ENCODE measurements at places on chromosomes 12 and 14. TPM values are rescaled to one million over a fixed set of nuclear protein-coding genes. Genes with fewer than 3 reads are reported as not detected.

DNA sequence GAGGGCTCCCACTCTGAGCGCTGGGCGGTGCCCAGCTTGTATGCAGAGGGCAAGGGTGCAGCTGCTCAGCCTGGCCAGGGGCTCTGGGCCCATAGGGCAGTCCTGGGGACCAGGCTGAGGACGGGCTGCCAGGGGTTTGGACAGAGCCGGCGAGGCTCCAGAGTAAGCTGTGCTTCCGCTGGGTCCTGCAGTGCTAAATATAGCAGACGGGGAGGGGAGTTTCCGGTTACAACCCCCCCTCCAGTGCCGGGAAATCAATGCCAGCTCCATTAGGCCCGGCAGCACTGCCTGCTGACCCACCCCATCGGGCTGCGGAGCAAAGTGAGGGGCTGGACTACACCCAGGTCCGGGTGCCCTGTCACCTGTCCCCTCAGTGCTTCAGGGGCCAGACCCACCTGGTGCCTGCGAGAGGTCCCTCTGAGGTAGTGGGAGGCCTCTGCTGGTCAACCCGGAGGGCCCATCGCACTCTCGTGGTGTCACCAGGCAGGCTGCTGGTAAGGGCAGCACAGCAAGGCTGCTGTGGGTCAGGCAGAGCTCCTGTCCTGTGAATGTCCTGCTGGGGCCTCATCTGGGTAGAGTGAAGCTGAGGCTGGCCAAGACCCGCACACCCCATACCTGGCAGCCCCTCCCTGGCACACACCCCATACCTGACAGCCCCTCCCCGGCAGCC is 2.6 kb upstream of the JAG2 start:
- H3K4me1 ChIP-seq: peaks cover 4% of the 10 kb centered on the region
- peaks cover 20% of the 10 kb centered on the region for H3K27me3 ChIP-seq
- H3K27ac ChIP-seq: no peak overlapping the region
- H3K36me3 ChIP-seq: no peaks in the 10 kb centered on the region

GRCh38 chr12:123269395-123269892 is 2.2 kb downstream of the CDK2AP1 start:
- peak overlapping the region; percentile 92 for H3K27ac ChIP-seq
- no peaks in the 10 kb centered on the region for H3K27me3 ChIP-seq
- peak overlapping the region; percentile 82 for H3K4me3 ChIP-seq
- H3K36me3 ChIP-seq: peaks cover 21% of the 10 kb centered on the region

DNA sequence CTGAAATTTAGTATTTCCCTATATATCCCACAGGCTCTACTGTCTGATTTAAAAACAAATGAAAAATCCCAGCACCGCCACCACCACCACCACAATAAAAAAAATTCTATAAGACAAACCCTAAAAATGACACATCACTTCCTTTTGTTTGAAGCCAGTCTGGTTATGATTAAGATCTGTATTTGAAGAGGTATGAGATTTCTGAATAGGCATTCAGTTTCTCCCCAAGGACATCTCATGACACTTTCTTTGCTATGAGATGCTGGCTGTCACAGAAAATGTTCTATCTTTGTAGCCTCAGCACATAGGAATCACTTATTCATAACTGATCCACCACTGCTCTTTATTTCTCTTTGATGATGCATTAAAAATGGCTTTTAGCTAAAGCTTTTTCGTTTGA is 1071.0 kb downstream of the SLC6A15 start:
- H3K4me1 ChIP-seq: no peaks in the 10 kb centered on the region
- H3K27me3 ChIP-seq: no peaks in the 10 kb centered on the region
- no peak overlapping the region for H3K4me3 ChIP-seq
- H3K36me3 ChIP-seq: no peaks in the 10 kb centered on the region
- DNase-seq: peak; percentile 45

DNA sequence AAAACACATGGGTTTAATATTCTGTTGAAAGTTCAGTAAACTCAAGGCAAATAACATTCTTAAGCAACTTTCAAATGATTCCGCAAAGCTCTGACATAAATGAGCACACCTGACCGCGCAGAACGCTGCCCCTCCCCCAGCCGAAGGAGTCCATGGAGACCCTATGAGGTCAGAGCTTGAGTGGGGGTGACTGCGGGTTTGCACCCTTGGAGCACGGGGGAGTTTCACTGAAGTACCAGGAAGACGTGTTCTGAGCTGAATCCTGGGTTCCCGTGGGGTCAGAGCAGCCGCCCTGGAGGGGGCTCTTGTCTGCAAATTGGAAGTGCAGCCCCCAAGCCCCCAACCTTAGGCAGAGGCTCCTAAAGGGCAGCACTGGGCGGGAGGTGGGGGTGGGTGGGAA is 324.1 kb upstream of the SFSWAP start:
- no peak overlapping the region for H3K4me3 ChIP-seq
- H3K27me3 ChIP-seq: no peaks in the 10 kb centered on the region
- no peak overlapping the region for H3K27ac ChIP-seq
- no peaks in the 10 kb centered on the region for H3K4me1 ChIP-seq
- DNase-seq: no peak
- H3K36me3 ChIP-seq: no peaks in the 10 kb centered on the region

DNA sequence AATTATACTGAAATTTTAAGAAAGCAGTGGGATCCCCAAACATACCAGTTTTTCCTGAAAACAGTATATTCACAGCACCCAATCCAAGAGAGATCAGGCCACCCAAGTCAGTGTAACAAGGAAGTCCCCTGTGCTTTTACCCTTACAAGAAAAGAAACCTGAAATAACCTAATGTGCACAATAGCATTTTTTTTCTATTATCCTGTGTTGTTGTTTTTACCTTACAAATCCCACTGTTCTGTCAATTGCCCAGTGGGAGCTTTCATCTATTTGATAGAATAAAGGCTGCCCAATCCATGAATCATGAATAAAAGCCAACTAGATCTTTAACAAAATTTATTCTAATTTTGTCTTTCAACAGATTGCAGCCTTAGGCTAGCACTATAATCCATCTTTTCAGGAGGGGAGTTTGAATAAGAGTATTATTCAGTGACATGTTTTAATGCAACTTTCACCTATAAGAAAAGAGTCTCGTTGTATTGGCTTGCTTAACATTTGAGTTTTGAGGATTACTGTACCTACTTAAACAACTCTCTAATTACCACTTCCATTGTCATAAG is 457.4 kb downstream of the TRHDE start:
- DNase-seq: no peak
- no peaks in the 10 kb centered on the region for H3K27me3 ChIP-seq
- no peak overlapping the region for H3K4me3 ChIP-seq
- H3K4me1 ChIP-seq: no peaks in the 10 kb centered on the region

GRCh38 chr12:101608301-101609133 is 13.7 kb downstream of the MYBPC1 start:
- no peak overlapping the region for H3K4me3 ChIP-seq
- no peaks in the 10 kb centered on the region for H3K36me3 ChIP-seq
- no peak overlapping the region for H3K27ac ChIP-seq
- no peaks in the 10 kb centered on the region for H3K27me3 ChIP-seq
- no peaks in the 10 kb centered on the region for H3K4me1 ChIP-seq

GRCh38 chr14:31419967-31420318 is 407 bp downstream of the HEATR5A start:
- peak; percentile 52 for DNase-seq
- H3K4me3 ChIP-seq: peak overlapping the region; percentile 100
- H3K27ac ChIP-seq: peak overlapping the region; percentile 88
- H3K36me3 ChIP-seq: no peaks in the 10 kb centered on the region
- H3K27me3 ChIP-seq: no peaks in the 10 kb centered on the region

DNA sequence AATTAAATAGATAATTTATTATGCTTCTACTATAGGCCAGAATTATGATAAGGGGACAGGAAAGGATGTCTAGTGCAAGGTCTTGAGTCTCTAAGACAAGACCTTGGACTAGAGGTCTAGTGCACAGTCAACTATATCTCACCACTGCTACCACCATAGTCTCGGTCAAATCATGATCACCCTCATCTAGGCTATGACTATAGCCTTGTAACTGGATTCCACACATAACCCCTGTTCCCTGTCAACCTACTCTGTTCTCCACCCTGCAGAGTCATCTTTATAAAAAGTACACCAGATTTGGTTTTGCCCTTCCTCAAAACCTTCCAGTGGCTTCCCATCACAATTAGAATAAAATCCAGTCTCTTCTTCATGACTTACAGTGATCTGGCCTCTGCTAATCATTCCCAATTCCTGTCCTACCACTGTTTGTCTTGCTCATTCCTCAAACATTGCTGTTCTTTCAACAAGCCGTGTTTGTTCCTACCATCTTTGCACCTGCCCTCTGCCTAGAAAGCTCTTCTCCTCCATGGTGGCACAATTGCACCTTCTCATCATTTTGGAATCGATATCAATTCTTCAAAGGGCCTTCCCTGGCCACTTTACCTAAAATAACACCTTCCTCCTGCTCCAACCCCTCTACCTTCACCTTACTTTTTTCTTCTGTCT is 169.4 kb downstream of the FOXN3 start:
- H3K4me3 ChIP-seq: no peak overlapping the region
- no peaks in the 10 kb centered on the region for H3K27me3 ChIP-seq
- H3K4me1 ChIP-seq: no peaks in the 10 kb centered on the region
- no peaks in the 10 kb centered on the region for H3K36me3 ChIP-seq
- no peak for DNase-seq

- H3K4me3 ChIP-seq: no peak overlapping the region
- H3K27ac ChIP-seq: no peak overlapping the region
- H3K36me3 ChIP-seq: no peaks in the 10 kb centered on the region
- no peak for DNase-seq
Measured at GRCh38 chr14:91354979-91355685, 62.5 kb downstream of the CCDC88C start.

DNA sequence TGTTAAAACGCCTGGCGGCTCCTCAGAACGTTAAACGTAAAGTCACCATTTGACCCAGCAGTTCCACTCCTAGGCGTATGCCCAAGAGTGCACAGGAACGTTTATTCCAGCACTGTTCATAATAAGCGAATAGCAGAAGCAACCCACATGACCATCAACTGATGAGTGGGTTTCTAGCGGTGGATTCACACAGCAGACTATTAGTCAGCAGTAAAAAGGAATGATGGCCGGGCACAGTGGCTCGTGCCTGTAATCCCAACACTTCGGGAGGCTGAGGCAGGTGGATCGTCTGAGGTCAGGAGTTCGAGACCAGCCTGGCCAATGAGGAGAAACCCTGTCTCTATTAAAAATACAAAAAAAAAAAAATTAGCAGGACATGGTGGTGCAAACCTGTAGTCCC is 22.4 kb upstream of the FBRSL1 start:
- H3K27me3 ChIP-seq: no peaks in the 10 kb centered on the region
- H3K27ac ChIP-seq: no peak overlapping the region
- H3K4me3 ChIP-seq: no peak overlapping the region

- no peaks in the 10 kb centered on the region for H3K27me3 ChIP-seq
- peaks cover 9% of the 10 kb centered on the region for H3K4me1 ChIP-seq
- H3K36me3 ChIP-seq: no peaks in the 10 kb centered on the region
- H3K4me3 ChIP-seq: no peak overlapping the region
- DNase-seq: no peak
Measured at GRCh38 chr12:104746467-104747088, 211.5 kb downstream of the SLC41A2 start.

Gene MYO1A
- 0.01 TPM for polyA plus RNA-seq

Gene NGDN
- polyA plus RNA-seq: 47.7 TPM

Gene MYBPC1
- polyA plus RNA-seq: not detected

Gene RHEBL1
- polyA plus RNA-seq: 0.41 TPM

Gene LGR5
- polyA plus RNA-seq: not detected

Gene RTL1
- polyA plus RNA-seq: not detected
